ENCODE measurements at places on chromosomes 1 and 21.

DNA sequence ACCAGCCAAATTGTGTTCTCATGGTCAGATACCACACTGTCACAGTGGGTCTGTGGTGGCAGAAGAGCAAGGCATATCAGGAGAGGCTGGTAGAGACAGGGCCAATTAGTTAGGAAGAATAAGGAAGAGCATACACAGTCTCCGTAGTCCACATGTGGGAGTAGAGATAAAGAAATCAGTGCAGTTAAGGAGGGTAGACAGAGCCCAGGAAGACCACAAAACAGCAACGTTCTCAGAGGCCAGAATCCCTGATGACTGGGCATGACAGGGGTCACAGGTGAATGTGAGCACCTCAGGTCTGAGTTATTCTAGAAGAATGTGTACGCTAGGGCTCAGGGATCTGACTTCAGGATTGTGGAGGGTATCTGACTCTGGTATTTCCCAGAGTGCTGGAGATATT is 31.7 kb downstream of the CD48 start:
- DNase-seq: no peak

GRCh38 chr1:36703526-36704208 is 221.0 kb upstream of the CSF3R start:
- DNase-seq: peak; percentile 85

DNA sequence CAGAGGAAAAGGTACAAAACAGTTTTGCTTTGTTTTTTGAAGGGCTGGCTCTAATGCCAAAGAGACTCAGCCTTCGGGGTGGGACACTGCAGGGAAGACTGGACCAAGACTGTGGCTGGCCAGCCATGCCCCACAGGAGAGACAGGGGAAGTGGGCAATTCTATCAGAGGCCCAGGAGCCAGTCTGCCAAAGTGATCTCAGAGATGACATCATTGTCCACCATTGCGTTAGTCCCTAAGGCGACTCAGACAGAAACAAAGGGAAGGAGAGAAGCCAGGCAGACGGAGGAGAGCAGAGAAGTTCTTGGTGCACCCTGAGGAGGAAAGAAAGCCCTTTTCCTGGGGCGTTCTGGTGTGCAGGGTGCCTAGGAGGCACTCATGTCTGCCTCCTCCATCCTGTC is 26.4 kb downstream of the OPTC start:
- DNase-seq: no peak

DNA sequence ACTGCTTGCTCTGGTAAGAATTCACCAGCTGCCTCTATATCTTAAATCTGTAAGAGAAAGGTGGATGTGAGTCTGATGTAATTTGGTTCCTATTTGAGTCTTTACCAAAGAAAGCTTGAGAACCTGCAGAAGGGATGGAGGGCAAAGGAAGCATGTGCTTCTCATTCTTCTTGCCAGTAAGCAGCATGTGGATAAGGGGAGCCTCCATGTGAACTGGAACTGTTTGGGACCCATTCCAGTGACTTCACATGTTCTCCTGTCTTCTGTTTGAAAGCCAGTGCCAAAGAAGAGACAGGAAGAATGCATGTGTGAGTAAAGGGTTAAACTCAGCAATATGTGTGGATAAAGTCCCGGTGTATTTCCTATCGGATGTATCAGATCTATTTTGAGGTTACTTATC is 119.6 kb upstream of the ADGRL2 start:
- DNase-seq: peak; percentile 49

DNA sequence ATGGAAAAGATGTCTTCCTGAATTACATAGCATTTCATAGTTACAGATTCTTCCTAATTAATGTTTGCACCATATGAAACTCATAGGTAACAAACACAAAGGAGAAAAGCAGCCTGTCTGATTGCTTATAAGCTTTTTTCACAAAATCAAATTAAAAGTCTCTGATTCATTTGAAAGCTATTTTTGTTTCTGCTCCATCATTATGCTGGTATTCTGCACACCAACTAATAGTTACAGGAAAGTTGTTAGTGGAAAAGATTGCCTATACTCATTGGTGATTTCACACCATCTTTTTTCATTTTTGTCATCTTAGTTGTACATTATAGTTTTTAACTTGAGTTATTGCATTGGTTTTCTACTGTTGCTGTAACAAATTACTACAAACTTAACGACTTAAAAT is 70.0 kb downstream of the PRKAA2 start:
- no peak for DNase-seq

DNA sequence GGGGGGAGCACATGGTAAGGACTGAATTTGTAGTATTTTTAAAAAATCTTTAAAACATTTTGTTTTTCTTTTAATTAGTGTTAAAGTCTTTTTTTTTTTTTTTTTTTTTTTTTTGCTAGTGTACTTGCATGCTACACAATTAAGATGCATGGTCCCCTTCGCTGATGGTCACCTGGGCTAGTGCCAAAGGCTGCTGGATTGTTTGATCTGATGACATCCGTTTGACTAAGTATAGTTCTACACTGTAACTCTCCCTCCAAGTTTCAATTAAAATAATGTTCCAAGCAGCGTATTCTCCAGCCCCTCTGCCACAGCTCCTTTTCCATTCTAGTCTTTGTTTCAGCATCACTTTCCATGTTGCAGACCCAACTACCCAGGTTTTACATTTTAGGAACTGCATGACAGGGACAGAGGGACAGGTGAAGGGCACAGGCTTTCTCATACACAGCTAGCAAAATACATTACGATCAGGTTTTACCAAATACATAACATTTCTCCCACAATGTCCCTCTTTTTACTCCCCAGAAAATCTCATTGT is 852 bp upstream of the RAVER2 start:
- peak; percentile 3 for DNase-seq

DNA sequence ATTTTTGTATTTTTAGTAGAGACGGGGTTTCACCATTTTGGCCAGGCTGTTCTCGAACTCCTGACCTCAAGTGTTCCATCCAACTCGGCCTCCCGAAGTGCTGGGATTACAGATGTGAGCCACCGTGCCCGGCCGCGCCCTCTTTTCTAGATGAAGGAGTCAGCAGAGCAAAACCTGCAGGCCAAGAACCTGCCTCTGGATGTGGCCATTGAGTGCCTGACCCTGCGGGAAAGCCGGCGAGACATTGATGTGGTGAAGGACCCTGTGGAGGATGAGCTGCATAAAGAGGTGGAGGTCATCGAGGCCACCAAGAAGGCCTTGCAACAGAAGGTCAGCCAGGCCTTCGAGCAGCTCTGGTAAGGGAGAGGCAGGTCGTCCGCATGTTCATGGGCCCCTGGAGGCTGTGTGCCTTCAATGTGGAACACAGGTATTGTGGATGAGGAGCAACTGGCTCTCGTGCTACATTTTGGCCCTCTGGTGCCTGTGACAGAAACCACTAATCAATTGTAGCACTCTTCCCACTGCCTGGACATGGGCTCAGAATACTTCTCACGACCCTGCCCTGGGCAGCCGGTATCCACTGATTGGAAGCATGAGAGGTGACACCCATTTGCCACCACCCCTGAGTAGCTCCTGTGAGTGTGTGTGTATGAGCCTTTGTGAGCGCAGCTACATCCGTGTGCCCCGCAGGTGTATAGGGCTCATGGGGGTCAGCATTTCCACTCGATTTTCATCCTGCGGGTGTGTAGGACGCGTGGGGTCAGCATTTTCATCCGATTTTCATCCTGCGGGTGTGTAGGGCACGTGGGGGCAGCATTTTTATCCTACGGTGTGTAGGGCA is 2.0 kb downstream of the TEKT2 start:
- DNase-seq: no peak

DNA sequence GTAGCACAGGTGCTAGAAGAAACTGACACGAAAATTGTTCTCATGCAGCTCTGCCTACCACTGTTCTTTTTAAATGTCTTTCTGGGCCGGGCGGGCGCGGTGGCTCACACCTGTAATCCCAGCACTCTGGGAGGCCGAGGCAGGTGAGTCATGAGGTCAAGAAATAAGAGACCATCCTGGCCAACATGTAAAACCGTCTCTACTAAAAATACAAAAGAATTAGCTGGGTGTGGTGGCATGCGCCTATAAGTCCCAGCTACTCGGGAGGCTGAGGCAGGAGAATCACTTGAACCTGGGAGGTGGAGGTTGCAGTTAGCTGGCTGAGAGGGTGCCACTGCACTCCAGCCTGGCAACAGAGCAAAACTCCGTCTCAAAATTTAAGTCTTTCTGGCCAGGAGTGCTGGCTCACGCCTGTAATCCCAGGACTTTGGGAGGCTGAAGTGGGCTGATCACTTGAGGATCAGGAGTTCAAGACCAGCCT is 947 bp upstream of the RIT1 start:
- no peak for DNase-seq

DNA sequence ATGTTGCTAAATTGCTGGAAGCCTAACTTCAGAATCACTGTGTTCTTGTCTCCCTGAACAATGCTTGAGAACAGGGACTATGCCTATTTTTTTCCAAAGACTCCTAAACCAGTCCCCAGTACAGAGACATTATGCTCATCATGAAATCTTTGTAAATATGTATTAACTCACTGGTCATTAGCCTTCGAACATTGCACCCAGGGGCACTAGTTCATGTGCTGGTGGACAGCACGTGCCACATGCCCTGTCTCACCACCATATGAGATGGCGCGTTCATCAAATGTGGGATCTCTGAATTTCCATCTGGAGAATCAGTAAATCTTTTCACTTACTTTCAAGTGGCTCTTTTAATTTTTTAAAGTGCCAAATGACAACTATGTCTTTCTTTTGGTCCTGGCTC is 11.0 kb upstream of the ATP1A1 start:
- no peak for DNase-seq

DNA sequence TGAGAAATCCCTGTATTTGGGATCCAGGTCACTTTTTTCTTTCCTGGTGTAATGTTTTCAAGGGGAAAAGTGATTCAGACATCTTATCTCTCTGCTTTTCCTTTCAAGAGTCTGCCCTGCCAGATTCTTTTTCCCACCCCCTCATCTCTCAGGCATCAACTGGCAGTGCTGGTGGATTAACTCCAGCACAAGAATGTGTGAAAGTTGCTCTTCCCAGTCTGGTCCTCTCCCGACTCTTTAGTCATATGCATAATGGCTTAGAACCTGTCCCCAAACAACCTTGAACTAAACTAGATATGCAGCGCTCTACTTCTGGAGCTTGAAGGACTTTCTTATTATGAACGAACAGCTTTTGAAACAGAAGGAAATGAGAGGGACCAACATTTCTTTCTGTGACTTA is 88.5 kb downstream of the SLC44A5 start:
- no peak for DNase-seq

- DNase-seq: no peak
Measured at GRCh38 chr1:62304515-62304914, 14.7 kb downstream of the KANK4 start.

DNA sequence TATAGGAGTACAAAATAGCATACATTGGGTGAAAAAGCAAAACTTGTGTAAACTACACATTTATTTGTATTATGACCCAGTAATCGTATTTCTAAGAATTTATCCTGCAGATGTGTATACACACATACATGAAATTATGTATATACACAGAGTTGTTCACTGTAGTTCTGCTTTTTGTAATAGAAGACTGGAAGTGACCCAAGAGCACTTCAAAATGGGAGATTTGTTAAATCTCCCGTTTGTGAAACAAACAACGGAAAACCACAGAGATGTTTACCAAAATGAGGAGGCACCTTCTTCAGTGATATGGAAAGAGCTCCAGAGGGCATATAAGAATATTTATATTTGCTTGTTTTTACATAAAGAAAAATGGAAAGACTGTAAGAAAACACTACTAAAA is 18.0 kb upstream of the MNDA start:
- no peak for DNase-seq

DNA sequence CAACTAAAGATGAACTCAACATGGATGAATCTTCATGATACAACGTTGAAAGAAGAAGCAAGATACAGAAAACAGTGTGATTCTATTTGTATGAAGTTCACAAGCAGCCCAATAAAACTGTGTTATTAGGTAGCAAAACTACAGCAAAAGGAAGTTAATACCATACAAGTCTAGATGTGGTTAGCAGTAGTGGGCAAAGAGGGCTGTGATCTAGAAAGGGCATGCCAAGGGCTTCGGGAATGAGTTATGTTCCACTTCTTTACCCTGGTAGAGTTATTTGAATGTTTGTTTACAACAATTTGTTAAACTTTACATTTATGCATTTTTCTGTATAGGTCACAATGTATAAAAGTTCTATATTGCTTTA is 9.2 kb downstream of the TNFRSF9 start:
- no peak for DNase-seq

GRCh38 chr1:18972531-18972930 is 16.1 kb upstream of the IFFO2 start:
- no peak for DNase-seq

- no peak for DNase-seq
Measured at GRCh38 chr1:151325231-151325630, 2.0 kb downstream of the PI4KB start.

DNA sequence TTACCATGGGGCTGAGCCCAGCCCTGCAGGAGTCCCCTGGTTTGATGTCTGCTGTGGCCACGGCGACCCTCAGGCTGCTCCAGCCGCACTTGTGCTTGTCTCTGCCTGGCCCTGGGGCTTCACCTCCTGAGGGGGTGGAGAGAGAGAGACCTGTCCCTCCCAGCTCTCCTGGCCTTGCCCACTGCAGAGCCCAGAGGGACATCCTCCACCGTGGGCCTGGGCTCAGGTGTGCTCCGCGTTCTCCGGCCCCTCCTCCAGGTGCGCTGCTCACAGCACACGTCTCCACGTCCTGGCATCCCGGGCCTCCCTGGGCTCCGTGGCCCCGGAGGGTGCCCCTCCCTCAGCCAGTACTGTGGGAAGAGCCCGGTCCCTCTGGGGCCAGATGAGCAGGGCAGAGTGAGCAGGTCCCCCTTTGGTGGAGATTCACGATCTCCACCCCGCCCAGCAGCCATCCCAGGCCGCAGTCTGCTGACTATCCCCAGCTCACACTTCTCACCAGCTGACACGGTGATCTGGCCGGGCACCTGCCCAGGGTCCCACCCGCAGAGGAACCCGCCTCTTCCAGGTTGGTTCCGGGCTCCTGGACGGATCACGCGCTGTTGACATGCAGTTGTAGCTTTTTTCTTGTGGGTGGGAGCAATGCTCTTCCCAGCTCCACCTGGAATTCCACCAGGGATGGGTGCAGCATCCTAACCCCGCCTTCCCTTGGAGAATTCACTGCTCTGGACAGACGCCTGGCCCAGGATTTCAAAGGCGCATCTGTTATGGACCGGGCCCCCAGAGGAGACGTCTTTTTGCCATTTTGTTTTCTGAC is 41.8 kb upstream of the POFUT2 start:
- DNase-seq: no peak

GRCh38 chr1:176445402-176445801 is 17.6 kb upstream of the PAPPA2 start:
- no peak for DNase-seq

GRCh38 chr1:94793296-94793656 is 26.9 kb upstream of the SLC44A3 start:
- DNase-seq: no peak

DNA sequence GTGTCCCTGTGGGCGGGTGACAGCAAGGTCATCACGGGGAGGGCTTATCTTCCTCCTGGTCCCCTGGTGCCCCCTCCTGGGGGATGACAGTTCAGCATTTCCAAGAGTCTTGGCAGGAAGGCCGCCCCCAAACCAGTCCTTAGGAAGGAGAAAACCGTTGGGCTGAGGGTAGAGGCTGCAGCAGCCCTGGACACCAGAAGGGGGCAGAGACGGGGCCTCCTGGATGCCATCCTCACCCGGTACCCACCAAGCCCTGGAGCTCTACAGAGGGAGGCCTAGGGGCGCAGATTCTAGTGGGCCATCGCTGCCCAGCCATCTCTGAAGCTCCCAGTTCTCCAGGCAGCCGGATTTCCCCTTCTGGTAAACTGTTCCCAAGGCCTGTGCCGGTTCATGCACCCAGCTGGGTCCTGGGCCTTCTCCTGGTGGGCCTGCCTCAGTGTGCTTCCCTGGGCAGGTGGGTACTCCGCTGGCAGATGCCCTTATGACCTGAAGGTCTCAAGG is 14.8 kb upstream of the ZNF669 start:
- DNase-seq: peak; percentile 36

- DNase-seq: no peak
Measured at GRCh38 chr21:15860541-15860940, 130.8 kb downstream of the USP25 start.

Data from muscle of back (tissue), 13 donors.